ENCODE measurements at places on chromosomes 4 and X.

DNA sequence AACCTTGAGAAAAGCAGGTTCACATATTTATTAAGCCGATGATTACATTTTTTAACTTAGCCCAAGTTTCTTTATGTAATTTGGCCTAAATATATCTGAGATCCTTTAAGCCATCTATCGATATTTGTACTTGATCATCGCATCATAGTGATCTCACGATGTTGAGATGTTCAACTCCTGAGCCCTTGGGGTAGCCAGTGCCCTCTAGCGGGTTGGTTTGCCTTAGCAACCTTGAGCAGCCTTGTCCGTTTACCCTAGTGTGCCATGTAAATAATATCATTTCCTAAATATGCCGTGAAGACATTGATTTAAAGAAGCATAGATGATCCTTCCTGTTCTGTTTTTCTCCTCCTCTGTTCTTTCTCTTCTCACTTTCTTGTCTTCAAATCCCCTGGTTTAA, 432.2 kb downstream of the RPA4 start:
- DNase-seq = no peak

GRCh38 chr4:107666134-107666533, 53.9 kb downstream of the PAPSS1 start:
- DNase-seq = peak; percentile 61

- DNase-seq = peak; percentile 61
Measured at GRCh38 chr4:106707776-106708463, 328.2 kb downstream of the DKK2 start.

GRCh38 chrX:100798484-100799214, 21.5 kb upstream of the CSTF2 start:
- no peak for DNase-seq

GRCh38 chr4:111632641-111633151, 512.6 kb upstream of the FAM241A start:
- peak; percentile 56 for DNase-seq

- no peak for DNase-seq
Measured at GRCh38 chrX:136453771-136454170, 34.0 kb upstream of the BRS3 start.

DNA sequence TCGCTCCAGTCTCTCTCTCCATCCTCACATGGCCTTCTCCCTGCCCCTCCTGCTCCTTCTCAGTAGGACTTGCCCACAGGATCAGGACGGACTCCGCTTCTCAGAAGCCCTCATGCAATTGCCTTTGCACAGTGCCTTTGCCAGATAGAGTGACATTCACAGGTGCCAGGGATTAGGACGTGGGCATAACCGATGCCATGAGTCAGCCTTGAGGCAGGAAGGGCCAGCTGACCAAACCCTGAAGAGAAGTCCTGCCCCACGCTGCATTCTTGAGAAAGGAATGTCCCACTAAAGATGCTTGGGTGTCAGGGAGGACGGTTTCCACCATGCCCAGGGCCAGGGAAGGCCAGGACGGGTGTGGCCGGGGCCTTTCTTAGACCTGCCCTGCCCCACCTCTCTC, 6.6 kb upstream of the GRPEL1 start:
- DNase-seq = no peak

- no peak for DNase-seq
Measured at GRCh38 chr4:16687011-16687410, 211.4 kb downstream of the LDB2 start.

- DNase-seq = no peak
Measured at GRCh38 chrX:20032201-20032600, 41.3 kb upstream of the BCLAF3 start.

- DNase-seq = no peak
Measured at GRCh38 chr4:46185766-46186165, 61.9 kb upstream of the GABRG1 start.

GRCh38 chr4:110415041-110415440, 60.9 kb upstream of the ENPEP start:
- DNase-seq = no peak

DNA sequence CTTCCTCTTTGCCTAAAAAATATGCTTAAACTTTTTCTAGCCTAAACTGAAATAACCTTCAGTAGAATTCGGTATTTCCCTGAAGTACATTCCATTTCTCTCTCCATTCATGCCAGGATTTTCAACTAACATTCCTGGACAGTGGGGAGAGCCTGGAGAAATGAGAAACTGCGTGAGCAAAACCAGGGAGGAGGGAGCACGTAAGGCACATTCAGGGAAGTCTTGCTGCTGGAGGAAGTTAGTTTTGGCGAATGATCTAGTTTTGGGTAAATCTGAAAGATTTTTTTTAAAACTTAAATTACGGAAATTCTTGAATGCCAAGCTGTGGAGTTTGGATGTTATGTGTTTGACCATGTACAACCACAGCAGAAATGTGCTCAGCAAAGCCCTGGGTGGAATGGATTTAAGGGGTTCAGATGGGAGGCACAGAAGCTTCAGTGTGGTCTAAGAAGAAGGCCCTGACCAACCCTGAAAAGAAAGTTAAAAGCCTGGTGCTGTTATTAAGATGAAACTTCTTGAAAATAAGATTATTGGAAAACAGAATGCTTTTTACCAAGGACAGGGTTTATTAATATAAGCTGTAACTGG, 347.8 kb downstream of the ANK2 start:
- peak; percentile 65 for DNase-seq

- DNase-seq = peak; percentile 14
Measured at GRCh38 chrX:24498975-24499374, 33.9 kb downstream of the PDK3 start.

GRCh38 chr4:172169871-172170270, 356.7 kb downstream of the GALNTL6 start:
- DNase-seq = no peak

Data from foreskin fibroblast (primary cell).